Stimulated activated CD8-positive, alpha-beta memory T cell treated with anti-CD3 and anti-CD28 coated beads, Interleukin-2, amount 100 ng/mL, for 1 hour (primary cell): ENCODE measurements at places on chromosomes 13 and 19.

GRCh38 chr19:17136021-17136420, 60.4 kb downstream of the MYO9B start:
- DNase-seq = no peak

DNA sequence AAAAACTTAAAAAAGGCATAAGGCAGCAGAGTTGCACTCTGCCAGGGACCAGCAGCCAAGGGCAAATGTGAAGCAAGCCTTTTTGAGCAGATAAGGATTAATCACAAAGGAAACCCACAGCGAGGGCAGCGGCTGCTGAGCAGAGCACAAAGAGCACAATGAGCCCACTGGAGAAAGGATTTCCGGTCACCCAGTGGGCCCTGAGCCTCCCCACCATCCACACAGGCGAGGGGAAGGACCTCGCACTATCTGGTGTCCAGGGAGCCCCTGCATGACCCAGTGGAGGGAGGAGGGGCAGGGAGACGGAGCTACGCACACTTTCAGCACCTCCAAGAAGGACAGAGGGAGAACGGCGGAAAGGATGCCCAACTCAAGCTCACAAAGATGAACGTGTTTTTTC, 40.0 kb downstream of the COL4A1 start:
- DNase-seq = no peak

DNA sequence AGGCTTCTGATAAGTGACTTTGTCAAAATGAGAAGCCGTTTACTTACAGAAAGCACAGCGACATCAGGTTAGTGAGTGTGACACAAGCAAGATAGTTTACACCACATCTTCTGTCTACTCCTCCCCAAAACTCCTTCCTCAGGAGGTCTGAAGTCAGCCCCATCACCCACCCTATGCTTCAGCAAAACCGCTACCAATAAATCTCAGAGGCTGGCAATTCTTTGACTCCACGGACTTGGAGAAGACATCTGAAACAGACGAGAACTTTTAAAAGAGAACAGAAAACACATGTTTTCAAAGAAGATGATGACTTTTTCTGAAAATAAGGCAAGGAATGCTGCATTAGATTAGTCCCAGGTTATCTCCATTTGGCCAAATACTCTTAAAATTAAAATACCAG, 261.1 kb downstream of the TBC1D4 start:
- no peak for DNase-seq

DNA sequence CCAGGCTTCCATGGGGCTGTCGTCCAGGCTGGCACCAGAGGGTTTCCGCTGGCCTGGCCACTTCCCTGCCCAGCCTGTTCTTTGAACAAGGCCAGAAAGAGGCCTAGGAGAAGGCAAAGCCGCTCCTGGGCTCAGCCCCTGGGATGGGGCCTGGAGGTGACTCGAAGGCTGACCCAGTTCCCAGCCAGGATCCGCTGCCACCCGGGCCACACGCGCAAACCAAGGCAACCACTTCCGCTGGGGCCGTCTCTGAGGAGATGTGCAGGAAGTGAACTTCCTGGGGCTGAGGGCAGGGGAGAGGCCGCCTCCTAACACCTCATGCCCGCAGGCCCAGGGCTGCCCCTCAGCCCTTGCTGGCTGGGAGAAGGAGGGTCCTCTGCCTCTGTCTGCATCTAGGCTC, 15.2 kb downstream of the PLEKHF1 start:
- DNase-seq = peak; percentile 59

GRCh38 chr19:15684828-15685227, 11.9 kb downstream of the CYP4F12 start:
- no peak for DNase-seq

DNA sequence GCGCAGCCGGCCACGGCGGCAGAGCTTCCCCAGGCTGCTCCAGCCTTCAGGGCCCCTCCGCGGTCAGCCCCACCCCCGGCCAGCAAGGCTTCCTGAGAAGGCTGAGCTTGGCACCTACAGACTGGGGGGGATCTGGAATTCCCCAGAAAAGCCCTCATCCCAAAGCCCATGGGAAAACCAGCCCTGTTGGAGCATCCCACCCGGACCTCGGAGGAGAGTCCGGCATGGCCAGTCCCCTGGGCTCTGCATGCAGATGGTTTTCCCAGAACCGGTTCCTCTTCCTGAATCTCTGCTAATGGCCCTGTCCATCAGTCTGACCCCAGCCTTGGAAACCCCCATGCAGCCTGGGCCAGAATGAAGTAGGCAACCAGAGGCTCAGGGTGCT, 10.3 kb downstream of the RASA3 start:
- no peak for DNase-seq

DNA sequence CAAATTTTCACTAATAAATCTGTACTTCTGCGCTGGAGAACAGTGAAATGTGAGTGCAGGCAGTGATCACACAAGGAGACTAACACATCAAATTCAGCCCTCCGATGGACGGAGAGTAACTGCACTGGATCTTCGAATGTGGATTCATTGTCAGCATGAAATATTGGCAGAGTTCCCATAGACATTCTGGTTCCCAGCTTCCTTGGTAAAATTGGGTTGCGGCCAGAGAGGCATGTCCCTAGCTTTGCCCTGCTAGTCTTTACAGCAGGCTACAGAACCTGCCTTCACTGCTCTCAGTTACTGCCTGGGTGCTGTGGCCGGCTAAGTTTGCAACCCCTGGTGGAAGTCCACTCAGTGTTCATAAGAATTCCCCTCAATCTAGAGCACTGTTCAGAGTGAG, 32.3 kb upstream of the UQCRFS1 start:
- no peak for DNase-seq

GRCh38 chr19:41892173-41892902, 9.4 kb downstream of the ARHGEF1 start:
- DNase-seq = no peak

- DNase-seq = no peak
These were observed 626.5 kb downstream of the UQCRFS1 start for GRCh38 chr19:28586474-28586873.

- no peak for DNase-seq
These were observed 1664.0 kb downstream of the EFNB2 start for GRCh38 chr13:104871456-104871855.

GRCh38 chr13:26458196-26458749, 99.2 kb upstream of the WASF3 start:
- DNase-seq = no peak

DNA sequence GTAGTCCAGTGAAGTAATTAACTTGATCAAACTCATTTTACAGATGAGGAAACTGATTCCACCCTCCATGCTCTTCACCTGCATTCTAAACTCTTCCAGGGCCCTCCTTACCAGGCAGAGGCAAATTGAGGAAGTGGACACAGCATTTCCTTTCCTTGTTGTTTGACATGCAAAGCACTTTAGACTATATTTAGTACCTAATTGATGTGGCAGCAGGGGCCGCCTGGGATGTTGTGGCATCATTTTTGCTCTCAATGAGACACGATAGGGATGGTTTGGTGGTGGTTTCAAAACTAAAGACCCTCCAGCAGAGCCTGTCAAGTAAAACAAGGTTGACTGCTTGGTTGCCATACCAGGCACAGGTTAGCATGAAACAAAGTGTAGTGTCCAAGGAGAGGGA, 7.9 kb downstream of the SIPA1L3 start:
- DNase-seq = no peak
